Stimulated activated CD4-positive, alpha-beta T cell treated with anti-CD3 and anti-CD28 coated beads, Interleukin-15, amount 100 ng/mL, for 1 hour (primary cell): ENCODE measurements at places on chromosomes 5 and 9.

DNA sequence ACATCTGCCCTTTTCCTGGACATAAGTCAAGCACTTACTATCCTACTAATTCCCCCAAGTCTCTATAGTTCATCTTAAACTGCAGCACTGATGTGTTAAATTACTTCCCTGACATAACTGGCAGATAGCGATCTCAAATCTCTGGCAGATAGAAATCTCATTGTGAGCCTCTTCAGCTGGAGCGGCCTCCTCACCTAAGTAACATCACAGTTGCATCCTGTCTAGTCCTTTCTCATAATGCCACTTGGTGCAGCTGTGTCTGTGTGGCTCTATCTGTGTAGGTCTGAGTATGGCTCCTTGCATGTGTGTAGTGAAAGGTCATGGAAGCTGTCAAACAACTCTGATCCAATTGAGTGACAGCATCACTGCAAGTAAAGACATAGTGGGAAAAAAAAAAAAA is 53.6 kb upstream of the FST start:
- DNase-seq, result no peak

GRCh38 chr5:146825033-146825432 is 53.5 kb downstream of the PPP2R2B start:
- DNase-seq, result no peak

GRCh38 chr5:141646026-141646425 is 5.2 kb downstream of the FCHSD1 start:
- no peak for DNase-seq

DNA sequence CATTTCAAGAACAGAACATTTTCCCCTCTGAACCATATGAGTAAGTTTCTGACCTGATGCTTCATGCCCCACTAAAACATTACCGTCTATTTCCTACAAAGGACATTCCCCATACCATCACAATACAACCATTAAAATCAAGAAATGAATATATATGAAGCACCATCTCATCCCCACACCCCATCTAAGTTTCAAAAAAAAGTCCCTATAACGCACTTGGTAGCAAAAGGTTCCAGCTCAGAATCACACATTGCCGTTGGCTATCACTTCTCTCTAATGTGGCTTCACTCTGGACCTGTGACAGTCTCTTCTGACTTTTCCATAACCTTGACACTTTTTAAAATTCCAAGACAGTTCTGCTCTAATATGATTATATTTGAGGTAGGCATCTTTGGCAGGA is 5.9 kb downstream of the EMB start:
- DNase-seq, result no peak

GRCh38 chr5:2626572-2626971 is 124.9 kb downstream of the IRX2 start:
- no peak for DNase-seq

DNA sequence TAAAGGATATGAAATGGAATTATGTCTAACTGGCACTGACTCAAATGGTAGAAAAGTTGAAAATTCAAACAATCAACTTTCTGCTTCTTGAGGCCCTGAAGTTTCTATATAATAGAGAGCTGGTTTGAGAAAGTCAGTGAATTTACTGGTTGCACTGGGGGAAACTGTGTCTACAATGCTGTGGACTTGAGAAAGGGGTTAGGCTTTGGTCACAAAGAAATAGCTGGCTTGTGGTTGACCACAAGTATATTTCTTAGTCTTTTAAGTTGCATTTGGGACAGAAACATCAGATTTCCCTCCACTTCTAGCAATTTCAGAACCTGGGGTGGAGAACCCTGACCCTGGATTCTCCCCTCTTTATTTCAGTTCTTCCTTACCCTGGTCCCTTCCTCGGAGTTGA is 192.6 kb upstream of the ACTBL2 start:
- DNase-seq, result no peak

DNA sequence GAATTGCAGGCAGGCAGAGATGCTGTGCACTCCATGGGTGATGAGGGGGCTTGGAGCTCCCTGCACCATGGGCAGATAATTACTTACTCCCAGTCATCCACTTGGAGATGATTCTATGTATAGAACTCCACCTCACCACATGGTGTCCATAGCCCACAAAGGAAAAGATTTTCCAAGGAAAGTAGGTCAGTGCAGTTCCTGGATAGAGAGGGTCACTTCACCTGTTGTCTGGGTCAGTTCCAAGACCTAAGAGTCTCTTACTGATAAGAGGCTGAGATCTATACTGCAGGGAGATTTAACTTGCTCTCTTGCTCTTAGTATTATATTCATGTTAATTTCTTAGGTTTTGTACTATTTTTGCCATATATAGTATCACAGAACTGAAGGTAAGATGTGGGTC is 113.9 kb upstream of the BRINP1 start:
- no peak for DNase-seq

DNA sequence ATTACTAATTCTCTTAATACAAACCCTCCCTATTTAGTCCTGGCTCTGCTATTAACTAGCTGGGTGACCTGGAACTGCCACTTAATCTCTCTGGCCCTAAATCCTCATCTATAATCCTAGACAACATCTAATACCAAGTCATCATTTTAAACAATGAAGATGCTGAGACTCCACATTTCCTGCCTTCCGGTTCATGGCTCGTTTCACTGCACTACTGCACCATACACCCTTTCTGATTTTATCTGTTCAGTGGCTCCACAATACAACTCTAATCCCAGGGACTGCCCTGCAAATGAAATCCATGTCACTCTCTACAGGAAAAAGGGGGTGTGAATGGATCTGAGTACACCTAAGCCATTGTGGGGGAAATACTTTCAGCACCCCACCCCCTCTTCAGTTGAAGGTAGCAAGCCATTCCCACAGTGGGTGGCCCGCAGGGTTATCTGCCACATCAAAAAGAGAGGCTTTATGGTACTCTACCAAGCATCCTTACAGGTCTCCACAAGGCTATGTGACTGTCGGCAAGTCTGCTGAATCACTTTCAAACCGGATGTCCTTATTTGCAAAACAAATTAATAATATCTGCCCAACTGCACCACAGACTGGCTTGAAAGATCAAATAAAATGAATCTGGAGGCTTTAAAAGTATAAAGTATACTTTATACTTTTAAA is 89.5 kb downstream of the EPB41L4A start:
- no peak for DNase-seq

GRCh38 chr5:33074548-33074947 is 363.4 kb downstream of the NPR3 start:
- DNase-seq, result no peak

- DNase-seq, result no peak
Measured at GRCh38 chr5:3311433-3311832, 284.2 kb upstream of the IRX1 start.

DNA sequence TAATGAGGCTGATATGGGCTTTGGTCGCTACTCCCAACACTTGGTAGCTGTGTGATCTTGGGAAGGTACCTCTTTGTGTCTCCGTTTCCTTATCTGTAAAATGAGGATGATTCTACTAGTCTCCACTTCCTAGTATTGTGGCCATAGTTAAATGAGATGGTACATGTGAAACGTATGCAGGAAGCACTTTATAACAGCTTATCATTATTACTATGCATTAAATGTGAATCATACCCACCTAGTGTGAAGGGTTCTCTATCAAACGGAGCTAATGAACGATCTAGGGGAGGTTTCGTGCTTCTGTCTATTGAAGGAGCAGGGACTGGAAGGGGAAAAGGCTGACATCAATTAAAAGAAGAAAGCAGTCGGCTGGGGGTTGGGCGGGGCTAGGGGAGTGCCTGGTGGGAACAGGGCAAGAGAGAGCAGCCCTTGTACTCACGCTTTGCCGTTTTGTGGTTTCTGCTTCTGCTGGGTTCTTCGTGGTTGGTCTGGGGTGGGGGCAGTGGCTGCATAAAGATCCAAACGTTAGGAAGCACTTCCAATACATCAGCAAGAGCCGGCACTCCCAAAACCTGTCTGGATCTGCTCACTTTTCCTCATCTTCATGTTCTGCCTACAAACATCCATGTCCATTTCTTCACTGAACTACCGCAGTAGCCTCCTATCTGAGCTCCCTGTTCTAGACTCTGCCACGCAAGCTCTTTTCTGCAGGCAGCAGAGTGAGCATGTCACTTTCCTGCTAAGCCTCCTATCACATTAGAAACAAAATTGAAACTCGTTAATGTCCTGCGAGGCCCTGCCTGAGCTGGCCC is 30.8 kb downstream of the LCP2 start:
- DNase-seq, result peak; percentile 41

DNA sequence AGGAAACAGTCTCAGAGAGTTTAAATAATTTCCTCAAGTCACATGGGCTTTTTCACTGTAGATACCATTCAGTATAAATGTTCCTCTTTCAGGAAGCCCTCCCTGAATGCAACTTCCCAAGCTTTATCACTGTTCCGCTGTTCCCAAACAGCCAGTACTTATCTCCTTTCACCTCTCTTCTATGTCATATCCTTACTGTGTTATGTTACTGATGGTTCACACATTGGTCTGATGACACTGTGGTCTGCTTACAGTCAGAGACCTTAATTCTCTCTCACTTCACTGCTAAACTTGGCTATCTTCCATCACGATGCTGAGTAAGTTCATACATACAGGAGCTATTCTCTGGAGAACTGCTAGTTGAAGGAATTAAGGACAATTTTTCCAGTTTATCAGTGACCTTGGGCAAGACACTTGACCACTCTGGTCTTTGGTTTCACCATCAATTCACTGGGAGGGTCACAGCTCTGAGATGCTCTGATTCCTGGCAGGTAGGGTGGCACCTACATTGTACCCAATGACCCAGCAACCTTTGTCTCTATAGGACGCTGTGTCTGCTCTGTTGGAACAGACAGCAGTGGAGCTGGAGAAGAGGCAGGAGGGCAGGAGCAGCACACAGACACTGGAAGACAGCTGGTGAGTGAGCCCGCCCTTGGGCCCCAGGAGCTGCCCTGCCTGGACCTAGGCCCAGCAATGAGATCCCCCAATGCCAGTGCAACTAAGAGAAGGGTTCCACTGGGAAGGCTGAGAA is 42.1 kb upstream of the RARS1 start:
- no peak for DNase-seq

DNA sequence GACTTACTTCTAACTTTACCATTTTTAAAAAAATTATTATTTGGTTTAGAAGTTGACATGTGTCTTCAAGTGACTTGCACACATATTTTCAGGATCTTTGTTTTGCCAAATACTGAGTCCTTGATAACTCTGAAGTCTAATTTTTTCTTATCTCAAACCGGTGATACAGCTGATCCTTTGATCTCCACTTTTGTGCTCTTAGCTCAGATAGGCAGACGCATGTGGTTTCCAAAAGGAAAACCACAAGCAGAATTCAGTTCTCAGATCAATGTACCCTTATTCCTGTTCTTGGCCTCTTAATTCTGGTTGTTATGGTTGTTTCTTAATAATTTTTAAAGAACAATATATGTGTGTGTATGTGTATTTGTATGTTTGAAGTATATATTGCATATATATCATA is 238.3 kb upstream of the EDIL3 start:
- no peak for DNase-seq

DNA sequence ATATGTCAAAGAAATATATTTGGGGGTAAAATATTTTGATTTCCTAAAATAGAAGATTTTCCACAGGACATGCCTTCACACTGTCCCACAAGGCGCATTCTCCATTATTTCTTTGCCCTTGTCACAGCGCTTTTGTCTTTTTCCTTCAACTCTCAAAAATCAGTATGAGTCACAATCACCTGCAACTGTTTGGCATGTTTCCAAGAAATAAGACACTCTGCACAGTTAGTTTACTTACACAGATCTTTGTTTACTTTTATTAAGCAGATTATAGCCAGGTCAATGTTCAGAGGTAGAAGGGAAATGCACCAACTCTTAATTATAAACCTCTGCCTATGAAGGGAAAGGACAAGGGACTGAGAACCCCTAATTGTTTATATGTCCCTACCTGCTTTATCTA is 9.5 kb downstream of the CEMIP2 start:
- no peak for DNase-seq

- DNase-seq, result no peak
Measured at GRCh38 chr9:89958086-89958485, 353.3 kb downstream of the GADD45G start.

DNA sequence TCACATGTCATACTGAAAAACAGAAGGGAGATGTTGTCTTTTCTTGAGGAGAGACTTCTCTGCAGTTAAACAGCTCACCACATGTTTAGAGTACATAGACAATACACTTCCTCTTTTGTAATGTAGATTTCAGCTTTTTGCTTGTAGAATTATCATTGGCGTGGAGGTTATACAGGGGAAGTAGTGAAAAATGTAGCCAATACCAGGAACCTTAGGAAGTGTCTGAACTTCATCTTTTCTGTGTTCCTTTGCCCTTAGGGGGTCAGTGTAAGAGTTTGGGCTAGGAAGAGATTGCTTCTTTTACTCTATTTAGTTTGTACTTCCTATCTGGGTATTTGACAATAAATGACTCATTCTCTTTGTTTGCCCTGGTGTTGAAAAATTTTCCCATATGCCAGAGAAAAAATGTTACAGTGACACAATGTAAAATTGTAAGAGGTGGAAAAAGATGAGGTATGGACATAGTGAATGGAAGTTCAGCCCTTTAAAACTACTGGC is 21.0 kb upstream of the CDKN2B start:
- no peak for DNase-seq

GRCh38 chr5:58299256-58299655 is 160.6 kb downstream of the PLK2 start:
- no peak for DNase-seq

GRCh38 chr5:170211575-170212334 is 21.0 kb upstream of the C5orf58 start:
- DNase-seq, result no peak

DNA sequence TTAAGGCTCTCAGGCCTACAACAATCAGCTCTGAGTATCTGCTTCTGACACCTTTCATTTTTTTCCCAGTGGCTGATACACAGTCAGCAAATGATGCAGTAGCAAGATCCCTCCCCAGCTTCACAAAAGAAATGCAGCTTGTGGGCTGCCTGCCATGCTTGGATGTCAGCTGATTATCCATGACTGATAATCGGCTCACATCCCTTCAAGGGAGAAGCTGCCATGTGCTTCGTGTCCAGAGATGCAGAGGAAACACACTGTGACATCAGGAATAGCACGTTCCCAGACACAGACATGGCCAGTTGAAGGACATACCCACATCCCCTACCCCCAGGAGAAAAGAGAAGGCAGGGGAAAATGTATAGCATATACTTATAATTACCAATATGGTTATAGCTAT is 27.9 kb downstream of the TMEM215 start:
- no peak for DNase-seq

DNA sequence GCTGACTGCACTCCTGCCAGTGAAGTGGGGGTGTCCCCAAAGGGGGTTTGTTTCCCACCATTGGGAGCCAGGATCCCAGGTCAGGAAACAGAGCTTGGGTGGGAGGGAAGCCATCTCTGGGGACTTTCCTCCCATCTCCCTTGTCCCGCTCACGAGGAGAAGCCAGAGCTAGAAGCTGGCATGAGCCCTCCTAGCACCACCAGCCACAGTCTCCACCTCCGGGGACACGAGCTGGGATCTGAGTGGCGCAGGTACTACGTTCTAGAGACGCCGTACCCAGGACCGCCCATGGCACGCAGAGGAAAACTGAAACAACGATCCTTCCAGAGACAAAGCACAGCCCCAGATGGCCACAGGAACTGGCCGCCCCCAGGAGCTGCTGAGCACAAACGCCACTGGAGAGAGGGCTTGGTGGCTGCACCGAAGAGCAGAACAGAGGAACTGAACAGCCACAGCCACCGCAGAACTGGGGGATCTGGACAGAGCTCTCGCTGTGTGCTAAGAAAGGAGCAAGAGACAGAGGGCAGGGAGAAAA is 29.8 kb downstream of the ADAMTS2 start:
- no peak for DNase-seq

- no peak for DNase-seq
Measured at GRCh38 chr9:87862536-87863268, 20.0 kb upstream of the SPATA31E1 start.

GRCh38 chr5:68369457-68370125 is 154.0 kb downstream of the PIK3R1 start:
- no peak for DNase-seq

GRCh38 chr5:34582371-34582770 is 73.8 kb upstream of the RAI14 start:
- DNase-seq, result no peak
